ENCODE measurements at places on chromosomes 4 and X.

- no peak for DNase-seq
Measured at GRCh38 chr4:168612450-168613135, 115.7 kb downstream of the PALLD start.

DNA sequence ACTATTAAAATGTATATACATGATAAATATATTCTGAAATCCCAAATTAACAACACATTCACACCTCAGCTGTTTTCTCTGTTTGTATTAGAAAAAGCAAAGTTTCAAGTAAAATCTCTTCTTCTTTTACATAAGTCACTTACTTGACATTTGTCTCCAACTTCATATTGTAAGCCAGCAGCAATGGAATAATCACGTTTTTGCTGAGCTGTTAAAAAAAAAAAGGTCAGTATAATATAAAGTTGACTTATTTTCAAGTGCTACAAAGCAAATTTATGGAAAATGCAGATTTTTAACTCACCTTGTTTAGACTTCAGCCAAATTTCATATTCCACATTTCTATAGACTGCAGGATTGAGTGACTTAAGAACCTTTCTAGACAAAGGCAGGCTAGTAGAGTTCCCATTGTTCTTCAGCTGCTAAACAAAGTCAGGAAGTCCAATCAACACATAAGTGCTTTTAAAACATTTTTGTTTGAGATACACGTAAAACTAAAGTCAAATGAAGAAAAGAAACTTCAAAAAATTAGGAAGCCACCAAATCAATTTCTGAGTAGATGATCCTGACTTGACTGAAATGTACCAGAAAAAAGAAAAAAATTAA is 25.0 kb downstream of the OTUD4 start:
- no peak for DNase-seq

GRCh38 chr4:84647312-84647884 is 64.5 kb downstream of the CDS1 start:
- no peak for DNase-seq

DNA sequence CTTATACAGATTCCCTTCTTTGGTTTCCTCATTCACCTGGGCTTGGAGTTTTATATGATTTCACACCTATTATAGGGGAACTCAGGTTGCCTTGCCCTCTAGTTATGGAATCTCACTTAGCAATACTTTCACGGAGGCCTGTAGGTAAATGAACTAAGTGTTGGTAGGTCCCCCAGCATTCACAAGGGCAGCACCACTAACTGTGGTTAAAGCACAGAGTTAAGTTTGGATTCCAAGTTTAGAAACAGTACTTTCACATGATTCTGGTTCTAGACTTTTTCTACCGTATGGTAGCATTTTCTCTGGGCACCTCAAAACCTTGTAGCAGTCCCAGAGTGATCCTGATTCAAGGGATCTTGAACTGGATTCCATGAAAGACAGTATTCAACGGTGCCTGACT is 46.4 kb downstream of the SH2D1A start:
- no peak for DNase-seq

DNA sequence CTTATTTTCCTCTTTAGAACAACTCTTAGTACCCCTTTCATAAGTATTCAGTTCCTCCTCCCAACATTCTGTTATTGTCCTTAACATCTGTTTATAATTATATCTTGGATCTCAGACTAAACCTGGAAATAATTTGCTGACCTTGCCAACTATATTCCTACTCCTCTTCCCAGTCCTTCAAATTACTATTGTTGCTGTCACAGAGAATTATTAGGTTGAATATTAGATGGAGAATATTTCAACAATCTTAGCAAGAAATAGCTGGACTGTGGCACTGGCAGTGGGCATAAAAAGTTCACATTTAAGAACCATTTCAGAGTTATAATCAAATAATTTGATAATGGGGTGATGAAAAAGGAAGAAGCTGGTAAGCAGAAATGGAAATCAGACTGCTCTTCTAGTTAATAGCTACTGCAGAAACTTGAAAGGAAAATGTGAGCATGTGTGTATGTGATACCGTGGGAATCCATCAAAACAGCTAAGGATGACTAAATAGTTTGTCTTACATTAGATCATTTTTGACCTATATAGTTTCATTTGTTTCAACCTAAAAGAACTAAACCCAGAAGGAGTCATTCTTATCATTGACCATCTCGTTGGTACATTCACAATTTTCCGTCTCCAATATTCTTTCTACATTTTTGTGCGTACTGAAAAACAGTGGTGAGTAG is 43.3 kb upstream of the PRDM8 start:
- DNase-seq: no peak

DNA sequence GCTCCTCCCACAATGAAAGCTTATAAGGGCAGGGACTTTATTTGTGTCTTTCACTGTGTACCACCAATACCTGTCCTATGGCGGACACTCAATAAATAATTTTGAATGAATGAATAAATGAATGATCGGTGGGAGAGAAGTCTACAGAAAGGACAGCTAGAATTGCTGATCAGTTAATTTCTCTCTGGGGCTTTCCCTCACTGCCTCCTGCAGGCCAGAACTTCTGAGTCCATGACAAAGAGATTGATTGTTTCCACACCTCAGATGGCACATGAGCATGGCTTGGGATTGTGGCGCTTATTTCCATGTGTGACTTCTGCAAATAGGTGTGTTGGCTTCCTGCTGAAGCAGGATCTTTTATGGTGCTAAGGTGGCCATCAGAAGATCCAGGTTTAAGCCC is 6.3 kb downstream of the FAM47E start:
- no peak for DNase-seq

- DNase-seq: no peak
Measured at GRCh38 chrX:38036466-38036865, 30.1 kb downstream of the SYTL5 start.

DNA sequence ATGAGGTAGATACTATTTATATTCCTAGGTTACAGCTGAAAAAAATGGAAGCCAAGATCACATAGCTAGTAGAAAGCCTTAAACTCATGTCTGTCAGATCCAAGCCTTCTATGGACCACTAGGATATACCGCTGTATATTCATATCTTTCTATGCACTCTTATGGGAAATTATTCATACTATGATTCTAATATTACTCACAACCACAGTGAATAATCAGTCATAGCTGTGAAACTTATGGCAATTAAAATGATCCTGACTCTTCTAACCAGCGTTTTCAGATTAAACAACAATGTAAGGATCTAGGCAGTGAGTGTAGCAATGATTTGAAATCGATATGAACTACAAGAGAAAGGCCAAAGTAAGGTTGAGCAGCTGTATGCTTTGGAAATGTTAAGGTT is 111.0 kb downstream of the RASGEF1B start:
- DNase-seq: no peak

DNA sequence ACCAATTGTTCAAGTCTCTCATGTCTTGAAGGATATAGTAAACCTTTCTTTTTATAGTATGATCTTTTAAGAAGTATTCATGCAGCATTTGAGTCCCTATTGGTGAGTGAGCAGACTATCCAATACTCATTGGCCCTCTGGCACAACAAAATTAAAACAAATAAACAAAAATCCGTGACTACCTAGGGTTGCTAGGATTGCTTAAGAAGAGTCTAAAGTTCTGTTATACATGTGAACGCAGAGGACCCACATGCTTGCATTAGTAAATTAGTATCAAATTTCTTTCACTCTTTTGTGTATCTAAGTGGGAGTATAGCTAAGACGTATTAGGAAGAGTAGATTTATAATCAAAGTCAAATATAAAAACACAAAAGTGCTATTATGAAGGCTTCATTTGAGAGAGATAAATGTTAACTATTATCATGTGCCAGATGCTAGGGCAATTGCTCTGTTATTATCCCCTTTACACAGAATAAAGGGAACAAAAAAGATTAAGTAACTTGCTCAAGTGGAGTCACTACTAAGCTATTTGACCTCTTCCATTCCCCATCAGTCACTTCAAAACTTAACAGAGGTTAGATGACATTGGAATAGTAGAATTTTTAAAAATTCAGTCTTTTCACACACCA is 29.2 kb upstream of the LARP1B start:
- DNase-seq: no peak

DNA sequence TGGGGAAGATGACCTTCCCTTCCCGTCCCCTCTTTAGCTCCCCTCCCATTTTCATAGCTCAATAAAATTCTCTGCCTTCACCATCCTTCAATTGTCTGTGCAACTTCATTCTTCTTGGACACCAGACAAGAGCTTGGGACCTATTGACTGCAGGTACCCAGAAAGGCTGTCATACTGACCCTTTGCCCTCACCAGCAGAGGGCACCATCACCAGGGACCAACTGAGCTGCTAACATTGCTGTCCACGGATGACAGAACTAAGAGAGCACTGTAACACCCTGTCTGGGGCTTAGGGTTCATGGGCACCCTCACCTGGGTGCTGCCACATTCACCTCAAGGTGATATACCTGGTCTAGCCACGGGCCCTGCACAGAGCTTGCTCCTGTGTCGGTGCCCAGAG is 141.3 kb upstream of the VCX3B start:
- no peak for DNase-seq

DNA sequence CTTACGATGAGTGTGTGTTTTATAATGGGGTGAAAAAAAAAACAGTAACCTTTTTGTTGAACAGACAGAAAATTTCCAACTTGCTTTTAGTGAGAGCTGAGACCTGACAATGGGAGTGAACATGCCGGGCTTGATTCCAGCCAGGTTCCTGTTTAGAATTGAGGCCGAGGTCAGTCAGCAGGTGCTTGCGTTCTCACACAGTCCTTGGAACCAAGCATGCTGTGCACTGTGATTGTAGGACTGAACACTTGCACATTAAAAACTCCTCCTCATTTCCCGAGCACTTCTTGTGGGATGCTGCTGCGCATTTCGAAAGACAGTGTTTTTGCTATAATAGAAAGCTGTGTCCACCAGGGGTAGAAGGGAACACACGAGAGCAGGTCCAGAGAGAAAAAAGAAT is 51.8 kb downstream of the TMEM131L start:
- DNase-seq: no peak

DNA sequence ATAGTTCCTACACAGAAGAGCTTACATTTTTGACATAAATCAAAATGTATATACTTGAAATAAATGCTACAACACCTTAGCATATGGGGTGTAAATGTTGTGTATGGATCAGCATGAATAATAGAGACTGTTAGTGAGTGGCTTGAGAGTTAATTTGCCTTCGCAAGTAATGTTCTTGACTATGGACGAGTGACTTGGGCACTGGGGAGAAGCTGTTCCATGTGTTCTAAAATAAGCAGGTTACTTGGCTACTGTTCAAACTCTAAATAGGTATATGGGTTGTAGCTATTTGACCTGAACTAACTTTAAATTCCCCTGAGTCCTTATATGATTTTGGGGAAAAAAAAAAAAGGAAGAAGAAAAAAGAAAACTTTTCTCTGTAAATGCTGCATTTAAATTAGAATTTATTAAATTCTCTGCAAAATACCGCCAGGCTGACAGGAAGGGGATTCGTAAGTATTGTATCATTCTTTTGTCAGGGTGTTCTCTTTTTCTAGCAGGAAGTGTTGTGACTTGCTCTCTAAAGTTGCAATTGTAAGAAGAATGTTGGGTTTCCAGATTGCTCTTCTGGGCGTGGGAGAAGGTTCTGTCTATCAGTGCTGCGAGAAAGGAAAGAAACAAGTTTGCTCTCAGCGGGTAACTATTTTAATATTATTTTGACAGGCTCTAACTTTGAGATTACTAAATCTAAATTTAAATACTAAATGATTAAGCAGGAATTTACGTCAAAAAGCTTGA is 32.2 kb downstream of the PLS3 start:
- DNase-seq: no peak

- DNase-seq: no peak
Measured at GRCh38 chr4:6852582-6852981, 57.0 kb upstream of the TBC1D14 start.

DNA sequence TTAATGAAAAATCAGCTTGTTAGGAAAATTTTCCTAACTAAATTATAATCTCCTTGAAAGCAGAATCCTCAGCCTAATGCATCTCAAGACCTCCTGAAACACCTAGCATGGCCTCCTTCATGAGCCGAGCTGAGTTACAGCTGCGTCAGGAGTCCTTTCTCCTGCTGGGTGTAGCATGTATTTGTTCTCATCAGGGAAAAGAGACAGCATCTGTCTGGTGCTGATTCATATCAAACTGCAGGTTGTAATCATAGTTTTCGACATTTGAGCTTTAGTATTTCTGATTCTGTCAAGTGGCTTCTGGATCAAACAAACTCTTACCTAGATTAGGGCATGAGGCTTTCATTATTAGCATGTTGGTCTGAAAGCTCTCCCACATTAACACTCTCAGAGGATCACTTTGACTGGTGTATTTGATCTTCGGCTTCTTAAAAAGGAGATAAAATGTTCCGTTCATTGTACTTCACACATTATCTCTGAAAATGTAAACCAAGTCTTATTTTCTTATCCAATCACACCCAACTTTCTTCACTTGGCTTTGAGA is 140.1 kb upstream of the FRG1 start:
- DNase-seq: no peak

DNA sequence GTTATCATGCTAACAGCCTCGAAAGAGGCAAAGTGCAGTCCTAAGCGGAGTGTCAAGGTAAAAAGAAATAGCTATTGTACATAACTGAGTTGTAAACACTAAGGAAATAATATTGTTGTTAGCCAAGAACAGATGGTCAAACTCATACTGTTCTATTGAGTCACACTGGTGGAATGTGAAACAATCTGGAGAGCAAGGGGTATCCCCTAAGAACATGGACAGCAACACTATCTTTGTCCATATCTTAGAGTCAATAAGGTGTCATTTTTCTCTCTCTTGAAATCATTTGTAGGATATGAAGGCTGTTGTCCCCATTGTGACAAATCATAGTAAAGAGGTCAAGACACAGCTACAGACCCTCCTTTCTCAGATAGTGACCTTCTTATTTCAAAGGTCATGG is 4.5 kb upstream of the PDGFC start:
- no peak for DNase-seq

GRCh38 chr4:69120870-69121269 is 24.6 kb downstream of the UGT2B7 start:
- DNase-seq: no peak

GRCh38 chr4:163693776-163694175 is 199.3 kb downstream of the TMA16 start:
- DNase-seq: no peak

All from T-helper 2 cell (primary cell).